ENCODE measurements at places on chromosomes 6 and 20.

DNA sequence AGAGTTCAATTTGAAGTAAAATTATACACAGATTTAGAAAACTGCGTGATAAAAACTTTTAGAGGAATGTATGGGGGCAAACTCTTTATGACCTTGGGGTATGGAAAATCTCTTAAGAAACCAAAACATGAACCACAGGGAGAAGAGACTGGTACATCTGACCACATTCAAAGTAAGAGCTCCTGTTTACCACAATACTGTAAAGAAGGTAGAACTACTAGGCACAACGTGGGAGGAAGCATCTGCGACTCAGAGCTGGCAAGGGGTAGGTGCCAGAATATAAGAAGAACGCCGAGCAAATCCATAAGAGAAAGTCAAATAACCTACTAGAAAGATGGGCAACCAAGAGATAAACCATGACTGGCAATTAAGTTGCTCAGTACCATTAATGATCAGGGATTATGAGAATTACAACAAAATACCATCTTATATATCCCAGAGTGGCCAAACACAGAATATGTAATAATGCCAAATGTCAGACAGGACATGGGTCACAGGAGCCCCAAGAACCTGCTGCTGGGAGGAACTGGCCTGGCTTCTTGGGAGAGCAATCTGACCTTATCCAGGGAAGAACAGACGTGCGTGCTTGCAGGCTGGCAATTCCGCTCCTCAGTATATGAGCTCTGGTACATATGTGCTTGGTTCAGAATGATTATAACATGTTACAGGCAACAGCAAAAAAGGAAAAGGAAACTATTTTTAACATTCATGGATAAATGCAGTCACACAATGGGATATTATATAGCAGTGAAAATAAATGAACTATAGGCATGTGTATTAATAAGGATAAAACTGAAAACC lies 50.2 kb downstream of the INSM1 start:
- no peak for DNase-seq

GRCh38 chr6:116157391-116157790 lies 31.5 kb upstream of the COL10A1 start:
- DNase-seq = no peak

DNA sequence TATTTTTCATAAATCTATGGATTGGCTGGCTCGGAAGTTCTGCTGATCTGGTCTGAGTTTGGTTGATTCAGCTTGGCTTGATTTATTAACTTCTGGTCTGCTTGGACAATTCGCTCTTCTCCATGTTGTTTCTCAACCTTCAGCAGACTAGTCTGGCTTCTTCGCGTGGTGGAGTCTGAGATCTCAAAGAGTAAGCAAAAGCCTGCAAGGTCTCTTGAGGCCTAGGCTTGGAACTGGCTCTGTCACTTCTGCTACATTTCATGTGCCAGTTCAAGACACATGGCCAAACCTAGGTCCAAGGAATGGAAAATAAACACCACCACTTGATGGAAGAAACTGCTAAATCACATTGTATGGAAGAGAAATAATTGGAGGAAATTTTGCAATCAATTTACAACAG lies 115.1 kb upstream of the JAG1 start:
- DNase-seq = no peak

DNA sequence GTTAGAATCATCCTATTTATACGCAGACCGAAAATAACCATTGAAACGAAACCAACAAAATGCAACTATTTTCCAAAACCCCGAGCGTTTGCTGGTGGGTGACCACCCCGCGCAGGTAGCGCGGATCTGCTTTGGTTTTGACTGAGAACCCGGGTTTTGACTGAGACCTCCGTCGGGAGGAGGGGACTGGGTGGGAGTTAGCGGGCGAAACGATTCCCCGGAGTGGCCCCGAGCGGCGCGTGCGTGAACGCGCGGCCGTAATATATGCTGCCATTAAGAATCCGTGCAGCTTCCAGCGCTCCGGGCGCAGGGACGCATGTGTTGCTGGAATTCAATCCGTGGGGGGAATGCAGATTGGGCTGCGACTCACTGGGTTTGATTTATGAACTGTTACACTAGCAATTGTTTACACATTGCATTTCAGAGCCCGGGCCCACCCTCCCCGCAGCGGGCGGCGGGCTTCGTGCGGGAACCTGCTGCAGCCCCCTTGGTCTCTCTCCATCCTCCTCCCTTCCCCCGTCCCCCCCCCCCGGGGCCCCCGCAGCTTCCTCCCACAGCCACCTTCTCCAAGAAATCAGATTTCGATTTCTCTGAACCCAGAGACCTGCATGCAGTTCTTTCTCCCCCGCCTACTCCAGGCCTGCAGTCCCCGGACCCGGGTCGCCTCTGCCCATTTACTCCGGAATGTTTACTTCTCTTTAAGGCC lies 9.9 kb downstream of the NRN1 start:
- no peak for DNase-seq

GRCh38 chr6:153301602-153302001 lies 170.5 kb upstream of the RGS17 start:
- DNase-seq = no peak

DNA sequence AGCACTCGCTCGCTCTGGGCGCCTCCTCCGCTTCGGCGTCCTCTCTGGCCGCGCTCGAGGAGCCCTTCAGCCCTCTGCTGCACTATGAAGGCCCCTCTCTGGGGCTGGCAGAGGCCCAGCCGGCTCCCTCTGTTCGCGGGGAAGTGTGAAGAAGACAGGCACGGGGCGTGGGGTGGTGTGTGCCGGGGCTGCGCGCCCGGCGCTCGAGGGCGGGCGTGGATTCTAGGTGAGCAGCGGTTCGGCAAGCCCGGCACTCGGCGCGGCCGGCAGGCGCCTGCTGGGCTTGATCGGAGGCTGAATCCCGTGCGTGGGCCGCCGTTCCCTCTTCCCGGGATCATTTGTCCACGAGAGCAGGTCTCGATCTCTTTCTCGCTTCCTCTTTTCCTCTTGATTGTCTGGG lies 153.0 kb downstream of the SLC35B3 start:
- DNase-seq = no peak

DNA sequence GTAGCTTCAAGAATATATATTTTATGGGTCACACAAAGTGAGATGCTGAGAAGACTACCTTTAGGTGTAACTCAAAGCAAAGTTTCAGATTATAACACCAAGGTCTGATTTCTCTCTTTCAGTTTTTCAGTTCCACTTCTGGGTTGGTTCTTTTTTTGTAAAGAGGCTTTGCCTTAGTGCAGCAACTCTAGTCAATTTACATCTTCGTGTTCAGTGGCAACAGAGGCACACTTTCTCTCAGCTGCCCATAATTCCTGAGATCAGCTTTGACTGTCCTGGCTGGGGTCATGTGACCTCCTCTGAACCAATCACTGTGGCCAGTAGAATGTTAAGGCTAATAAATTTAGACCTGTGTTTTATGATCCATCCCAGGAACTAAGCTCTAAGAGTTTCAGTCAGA lies 120.2 kb downstream of the TINAG start:
- DNase-seq = no peak

GRCh38 chr20:20095114-20095872 lies 43.0 kb downstream of the CFAP61 start:
- no peak for DNase-seq

DNA sequence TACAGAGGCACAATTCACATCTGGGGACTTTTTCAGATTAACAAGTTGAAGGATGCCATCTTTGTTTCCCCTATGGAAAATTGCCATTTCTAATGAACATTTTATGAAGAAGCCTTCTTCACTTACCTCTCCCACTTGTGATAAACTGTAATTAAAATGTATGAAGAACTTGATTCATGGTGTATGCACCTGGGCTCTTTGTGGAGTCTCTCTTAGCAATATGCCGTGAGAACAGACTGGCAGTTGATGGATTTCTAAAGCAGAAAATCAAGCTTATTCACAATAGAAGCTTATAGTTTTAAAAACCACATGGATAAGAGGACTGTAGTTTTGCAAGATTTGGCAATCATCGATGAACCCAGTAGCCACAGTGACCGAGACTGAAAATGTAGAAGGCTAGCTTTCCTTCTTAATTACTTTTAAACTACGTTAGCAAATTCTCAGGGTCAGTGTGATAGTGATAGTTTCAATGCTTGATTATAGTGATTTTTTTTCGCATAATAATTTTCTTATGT lies 270.6 kb downstream of the PRL start:
- no peak for DNase-seq

DNA sequence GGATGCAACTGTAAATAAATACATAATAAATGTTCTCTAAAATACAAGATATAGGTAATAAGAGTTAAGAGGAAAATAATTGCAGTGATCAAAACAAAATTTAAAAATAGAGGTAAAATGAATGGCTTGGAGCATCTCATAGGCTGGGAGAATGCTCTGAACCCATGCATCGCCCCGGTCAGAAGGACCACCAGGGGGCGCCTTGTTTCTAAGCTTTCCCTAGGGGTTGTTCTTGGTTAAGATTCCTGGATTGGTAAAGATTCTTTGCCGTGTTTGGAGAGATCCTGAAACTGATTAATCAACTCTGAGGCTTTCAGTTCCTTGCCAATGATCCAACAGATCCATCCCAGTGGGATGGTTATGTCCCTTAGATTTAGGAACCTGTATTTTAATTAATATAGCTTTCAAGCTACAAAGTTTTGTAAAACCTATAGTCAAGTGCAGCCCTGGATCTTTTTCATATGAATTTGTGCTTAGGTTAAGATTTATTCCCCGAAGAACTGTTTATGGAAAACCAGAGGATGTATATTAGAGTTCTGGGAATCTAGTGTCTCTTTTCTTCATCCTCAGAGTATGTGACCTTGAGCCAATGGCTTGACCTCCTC lies 45.3 kb upstream of the PRELID3B start:
- peak; percentile 38 for DNase-seq

DNA sequence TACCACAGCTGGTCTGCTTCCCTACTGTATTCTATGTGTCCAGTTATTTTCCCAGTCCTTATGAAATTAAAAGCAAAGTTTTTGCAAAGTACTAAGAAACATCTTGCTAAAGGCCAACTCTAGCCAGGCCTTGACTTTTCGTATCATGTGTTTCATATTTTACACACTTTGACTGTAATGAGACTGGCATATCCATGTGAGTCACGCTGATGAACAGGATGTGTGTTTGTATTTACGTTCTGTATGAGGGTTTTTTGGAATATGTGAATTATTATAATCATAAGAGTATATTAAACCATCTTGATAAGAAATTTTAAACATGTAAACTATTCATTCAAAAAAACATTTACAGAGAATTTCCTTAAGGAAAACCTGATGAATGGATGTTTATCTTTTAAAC lies 59.7 kb downstream of the EYA4 start:
- no peak for DNase-seq

- no peak for DNase-seq
Observed at GRCh38 chr6:56618050-56618449, 24.6 kb downstream of the DST start.

DNA sequence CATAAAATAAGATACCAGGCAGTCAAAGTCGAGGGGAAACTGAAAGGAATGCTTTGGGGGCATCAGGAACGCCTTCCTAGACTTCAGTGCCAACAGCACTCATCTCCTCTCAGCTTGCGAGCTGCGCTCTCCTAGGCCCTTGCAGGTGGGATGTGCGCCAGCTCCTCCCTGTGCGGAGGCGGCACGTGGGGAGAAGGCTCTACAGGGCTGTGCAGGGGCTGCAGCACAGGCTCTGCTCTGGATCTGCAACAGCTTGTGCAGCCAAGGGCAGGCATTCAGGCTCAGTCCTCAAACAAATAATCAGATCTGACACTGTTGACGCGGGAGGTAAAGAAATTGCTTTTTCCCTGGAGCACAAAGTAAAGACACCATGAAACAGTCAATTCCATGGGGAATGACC lies 144.8 kb downstream of the TTLL2 start:
- no peak for DNase-seq

- no peak for DNase-seq
Observed at GRCh38 chr20:52529826-52530225, 338.2 kb upstream of the ZFP64 start.

GRCh38 chr6:165611294-165611693 lies 51.7 kb downstream of the PDE10A start:
- DNase-seq = no peak

GRCh38 chr6:128519931-128520435 lies 416 bp downstream of the PTPRK start:
- DNase-seq = no peak

DNA sequence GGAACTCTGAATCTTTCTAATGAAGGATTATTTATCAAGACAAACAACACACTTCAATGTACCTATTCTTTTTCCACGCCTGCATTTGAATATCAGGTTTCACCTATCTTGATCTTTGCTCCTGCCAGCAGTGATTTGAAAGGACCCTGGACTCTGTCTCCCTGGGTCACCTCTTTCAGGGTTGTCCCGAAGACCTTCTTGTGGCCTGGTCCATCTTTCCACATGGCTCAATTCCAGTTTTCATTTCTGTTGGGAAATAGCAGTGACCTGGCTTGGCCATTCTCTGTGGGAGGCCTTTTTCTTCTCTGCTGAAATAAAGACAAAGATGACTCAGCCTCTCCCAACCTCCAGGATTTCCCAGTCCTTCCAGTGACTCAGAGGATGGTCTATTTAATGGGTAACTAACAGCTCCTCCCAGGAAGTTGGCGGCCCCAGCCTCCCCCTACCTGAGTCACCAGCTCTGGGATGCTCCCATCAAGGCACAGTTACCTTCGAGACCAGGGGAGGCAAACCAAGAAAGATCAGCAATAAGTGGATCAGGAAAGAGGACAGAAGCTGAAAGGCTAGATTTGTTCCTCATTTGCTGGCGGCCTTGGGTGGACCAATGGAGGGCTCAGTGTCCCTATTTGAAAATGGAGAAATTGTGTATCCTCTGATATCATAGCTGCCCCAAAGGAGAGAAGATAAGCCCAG lies 120.2 kb upstream of the RNF24 start:
- DNase-seq = peak; percentile 93

DNA sequence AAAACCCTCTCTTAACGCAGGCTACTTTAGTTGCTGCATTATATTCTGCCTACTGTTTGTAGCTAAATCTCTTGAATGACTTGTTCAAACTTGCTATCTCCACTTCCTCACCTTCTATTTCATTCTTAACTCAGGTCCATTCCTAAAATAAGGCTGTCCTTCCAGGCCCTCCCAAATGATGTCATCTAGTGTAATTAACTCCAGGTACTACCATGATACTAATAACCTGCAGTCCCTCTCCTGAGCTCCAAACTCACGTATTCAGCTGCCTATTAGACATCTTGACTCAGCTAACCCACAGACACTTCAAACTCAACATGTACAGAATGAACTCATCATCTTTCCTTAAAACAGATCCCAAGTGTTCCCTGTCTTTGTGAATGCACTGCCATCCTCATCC lies 10.5 kb upstream of the TOP1 start:
- no peak for DNase-seq
